Neural crest cell (in vitro differentiated cells): ENCODE measurements at places on chromosomes 16 and 17. TPM values are rescaled to one million over a fixed set of nuclear protein-coding genes. Genes with fewer than 3 reads are reported as not detected.

DNA sequence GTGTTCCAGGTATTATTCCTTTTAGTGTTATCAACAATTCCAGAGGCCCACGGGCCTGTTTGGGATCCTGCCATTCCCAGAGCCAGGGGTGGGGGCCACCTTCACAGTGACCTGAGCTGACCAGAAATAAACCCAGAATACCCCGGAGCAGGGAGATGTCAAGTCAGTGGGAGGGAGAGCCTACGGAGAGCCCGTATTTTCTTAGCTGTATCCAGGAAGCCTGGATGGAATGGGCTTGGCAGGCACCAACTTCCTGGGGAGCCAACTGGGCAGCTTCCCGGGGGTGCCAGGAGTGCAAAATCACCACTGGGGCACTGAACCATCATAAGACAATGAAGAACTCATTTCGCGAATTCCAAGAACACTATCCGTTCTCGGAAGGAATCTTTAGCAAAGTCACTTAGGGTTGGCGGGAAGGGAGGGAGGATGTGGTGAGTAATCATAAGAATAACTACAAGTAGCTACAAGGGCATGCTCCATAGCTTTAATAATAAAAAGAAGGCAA is 13.2 kb upstream of the MRTFB start:
- no peak for DNase-seq

GRCh38 chr17:2263183-2264066 is 40.2 kb downstream of the SMG6 start:
- no peak for DNase-seq

DNA sequence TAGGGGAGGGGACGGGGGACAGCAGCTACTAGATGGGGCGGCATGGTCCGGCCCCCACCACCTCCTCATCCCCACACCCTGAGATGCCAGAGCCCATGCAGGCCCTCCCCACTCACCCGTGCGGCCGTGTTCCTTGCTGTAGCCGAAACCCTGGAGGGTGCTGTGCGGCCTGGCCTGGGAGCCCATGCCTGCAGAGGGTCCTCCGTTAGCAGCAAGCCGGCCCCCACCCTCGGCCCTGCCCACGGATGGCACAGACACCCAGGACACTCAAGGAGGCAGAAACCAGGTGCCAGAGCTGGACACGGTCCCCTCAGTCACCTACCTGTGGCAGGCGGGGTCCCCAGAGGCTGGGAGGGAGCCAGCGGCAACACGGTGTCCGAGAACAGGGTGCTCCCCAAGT is 5.5 kb downstream of the TEPSIN start:
- DNase-seq: no peak

- no peak for DNase-seq
Measured at GRCh38 chr16:10885246-10885645, 8.2 kb downstream of the CIITA start.

DNA sequence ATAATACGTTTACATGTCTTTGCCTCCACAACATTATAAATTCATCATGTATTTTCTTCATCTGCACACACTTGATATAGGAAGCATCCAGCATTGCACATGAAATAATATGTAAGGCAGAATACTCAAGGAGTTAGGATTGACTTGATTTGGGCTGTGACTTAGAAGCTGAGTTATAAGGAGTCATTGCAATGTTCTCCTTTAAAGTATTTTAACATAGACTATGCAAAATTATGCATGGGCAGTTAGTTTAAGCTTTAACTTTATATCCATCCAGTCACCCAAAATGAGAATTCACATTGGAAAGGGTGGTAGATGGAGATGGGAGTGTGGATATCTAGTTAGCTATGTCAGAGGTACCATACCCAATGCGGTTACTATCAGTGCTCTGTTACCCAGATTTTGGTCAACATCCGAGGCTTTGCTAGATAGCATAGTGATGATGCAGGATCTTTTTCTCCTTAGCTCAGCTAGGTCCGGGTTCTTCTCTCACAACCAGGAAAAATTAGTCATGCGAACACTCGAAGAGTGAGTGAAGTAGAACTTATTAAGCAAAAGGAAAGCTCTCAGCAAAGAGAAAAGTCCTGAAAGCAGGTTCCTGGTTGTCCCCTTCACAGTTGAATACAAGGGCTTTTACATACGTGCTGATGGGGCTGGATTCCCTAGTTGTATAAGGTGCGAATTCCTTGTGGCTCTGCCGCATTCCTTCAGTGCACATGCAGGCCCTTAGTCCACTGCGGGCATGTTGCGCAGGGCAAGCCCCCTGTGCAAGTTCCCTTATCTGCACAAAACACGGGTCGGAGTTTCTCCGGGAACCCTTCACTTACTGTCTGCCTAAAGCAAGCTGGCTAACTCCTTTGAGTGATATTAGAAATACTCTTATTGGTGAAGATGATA is 73.1 kb upstream of the FAM20A start:
- no peak for DNase-seq

GRCh38 chr16:77679391-77679790 is 42.9 kb upstream of the NUDT7 start:
- DNase-seq: no peak

- peak; percentile 41 for DNase-seq
Measured at GRCh38 chr17:82320956-82321927, 3.8 kb upstream of the CD7 start.

GRCh38 chr16:66287416-66287815 is 79.1 kb upstream of the CDH5 start:
- DNase-seq: no peak

DNA sequence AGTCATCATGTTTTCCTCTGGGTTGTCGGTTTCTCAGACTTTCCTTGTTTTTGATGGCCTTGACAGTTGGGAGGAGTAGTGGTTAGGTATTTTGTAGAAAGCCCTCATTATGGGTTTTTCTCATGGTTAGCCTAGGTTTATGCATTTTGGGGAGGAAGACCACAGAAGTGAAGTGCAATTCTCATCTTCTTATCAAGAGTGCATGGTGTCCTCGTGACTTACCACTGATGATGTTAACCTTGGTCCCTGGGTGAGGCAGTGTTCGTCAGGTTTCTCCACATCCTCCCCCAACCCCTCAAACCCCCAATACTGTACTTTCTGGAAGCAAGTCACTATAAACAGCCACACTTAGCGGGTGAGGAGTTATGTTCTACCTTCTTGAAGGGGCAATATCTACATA is 42.3 kb downstream of the BPTF start:
- no peak for DNase-seq

DNA sequence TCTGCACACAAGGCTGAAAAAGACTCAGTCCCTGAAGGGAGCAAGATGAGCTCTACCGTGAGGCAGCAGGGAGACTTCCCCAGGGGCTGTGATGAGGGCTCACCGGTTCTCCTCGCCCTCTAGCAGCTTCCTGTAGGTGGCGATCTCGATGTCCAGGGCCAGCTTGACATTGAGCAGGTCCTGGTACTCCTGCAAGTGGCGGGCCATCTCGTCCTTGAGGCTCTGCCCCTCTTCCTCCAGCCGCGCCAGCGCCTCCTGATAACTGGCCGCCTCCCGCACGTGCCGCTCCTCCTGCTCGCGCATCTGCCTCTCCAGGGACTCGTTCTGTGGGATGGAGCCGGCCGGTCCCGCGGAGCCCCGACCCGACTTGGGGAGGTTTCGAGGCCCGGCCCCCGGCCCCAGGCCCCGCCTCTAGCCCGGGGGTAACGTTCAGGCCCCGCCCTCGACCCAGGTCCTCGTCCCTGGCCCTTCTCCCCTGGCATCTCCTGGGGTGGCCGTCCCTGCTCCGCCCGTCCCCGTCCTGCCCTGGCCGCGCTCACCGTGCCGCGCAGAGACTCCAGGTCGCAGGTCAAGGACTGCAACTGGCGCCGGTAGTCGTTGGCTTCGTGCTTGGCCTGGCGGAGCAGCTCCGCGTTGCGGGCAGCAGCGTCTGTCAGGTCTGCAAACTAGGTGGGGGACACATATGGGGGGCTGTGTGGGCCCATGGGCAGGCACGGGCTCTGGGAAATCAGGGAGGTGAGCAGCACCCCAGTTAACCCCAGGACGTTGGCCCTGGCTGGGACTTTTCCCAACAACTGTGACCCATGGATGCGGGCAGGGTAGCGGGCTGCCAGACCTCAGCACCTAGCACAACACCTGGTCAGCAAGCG is 3.9 kb downstream of the GFAP start:
- peak; percentile 65 for DNase-seq

GRCh38 chr16:72569677-72570076 is 397.7 kb upstream of the PMFBP1 start:
- no peak for DNase-seq

DNA sequence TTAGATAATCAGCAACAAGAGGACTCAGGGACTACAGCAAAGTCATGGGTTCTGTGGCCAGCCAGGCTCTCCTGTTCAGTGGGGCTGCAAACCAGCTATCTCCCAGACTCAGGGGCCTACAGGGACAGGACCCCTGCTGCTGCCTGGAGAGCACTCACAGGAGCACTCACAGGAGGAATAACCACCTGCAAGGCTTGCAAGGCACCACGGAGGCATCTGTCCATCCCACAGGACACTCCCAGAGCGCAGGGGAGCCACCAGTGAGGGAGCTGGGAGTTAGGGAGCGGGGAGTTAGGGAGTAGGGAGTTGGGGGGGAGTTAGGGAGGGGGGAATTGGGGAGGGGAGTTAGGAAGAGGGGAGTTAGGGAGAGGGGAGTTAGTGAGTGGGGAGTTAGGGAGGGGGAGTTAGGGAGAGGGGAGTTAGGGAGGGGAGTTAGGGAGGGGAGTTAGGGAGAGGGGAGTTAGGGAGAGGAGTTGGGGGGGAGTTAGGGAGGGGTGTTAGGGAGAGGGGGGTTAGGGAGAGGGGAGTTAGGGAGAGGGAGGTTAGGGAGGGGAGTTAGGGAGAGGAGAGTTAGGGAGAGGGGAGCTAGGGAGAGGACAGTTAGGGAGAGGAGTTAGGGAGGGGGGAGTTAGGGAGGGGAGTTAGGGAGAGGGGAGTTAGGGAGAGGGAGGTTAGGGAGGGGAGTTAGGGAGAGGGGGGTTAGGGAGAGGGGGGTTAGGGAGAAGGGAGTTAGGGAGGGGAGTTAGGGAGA is 5.7 kb downstream of the CANT1 start:
- DNase-seq: no peak

DNA sequence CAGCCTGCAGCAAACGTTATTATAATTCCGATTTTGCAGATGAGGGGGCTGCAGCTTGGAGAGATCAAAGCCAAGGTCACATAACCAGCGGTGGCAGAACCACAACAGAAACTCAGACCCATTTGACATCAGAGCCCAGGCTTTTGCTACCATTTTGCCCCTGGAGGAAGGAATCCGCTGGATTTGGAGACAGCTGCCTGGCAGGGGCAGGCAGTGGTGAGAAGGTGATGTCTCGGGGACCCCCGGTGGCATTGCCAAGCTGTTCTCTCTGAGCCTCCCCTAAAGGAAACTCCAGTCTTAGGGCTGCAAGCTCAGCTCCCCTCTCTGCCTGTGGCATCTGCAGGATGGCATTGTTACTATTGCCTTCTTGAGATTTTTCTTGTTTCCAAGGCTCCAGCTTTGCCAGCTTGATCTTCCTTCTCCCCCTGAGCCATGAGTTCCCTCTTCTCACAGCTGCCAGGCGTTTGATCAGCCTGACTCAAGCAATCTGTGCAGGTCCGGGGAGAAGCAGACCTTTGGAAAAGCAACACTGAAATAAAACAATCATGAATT is 40.8 kb downstream of the AIPL1 start:
- no peak for DNase-seq

DNA sequence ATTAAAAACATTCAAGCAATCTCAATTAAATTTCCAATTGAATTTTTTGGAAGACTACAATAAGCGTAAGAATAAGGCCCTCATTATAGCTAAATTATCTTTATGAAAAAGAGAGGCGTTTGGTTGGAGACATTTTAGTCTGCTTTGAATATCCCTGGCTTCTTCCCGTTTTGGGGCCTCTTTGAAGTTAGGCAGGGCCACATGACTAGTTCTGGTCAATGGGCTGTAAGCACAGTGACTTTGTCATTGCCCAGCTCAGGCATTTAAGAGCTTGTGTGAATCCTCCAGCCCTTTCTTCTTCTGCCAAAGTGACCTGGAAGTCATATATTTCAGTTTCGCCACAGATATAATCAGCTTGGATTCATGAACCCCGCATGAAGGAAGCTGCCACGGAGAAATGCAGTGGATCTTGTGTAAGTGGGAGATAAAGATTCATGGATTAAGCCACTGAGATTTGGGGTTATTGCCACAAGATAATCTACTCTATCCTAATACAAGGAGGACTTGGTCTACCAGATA is 21.7 kb upstream of the UBTF start:
- DNase-seq: no peak

- no peak for DNase-seq
Measured at GRCh38 chr16:77896415-77897128, 108.2 kb downstream of the VAT1L start.

DNA sequence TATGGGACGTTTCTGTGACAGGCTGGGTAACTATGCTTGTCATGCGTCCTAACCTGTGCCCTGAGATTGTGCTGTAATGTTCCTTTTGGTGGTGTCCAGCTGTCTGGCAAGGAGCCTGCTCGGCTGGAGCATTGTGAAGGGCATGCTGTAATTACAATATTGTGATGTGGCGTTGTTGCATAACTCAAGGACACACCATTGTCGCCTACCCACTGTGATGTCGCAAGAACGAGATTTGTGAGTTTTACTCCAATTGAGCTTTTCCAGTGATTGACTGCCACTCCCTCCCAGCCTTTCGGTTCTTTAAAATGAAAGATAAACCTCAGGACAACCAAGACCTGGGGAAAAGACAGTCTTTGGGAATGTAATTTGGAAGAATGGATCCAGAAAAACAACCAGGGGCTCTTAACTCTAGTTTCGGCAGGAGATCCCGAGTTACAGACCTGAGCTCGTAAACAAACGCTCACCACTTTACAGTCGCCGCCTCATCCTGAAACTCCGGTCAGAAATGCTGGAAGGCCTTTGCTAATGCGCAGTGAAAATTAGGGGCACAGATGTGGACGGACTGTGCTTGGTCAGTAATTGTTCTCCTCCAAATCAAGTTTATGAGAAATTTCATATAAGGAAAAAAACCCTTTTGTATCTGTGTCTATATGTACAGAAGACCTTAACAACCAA is 1.3 kb downstream of the ZNF750 start:
- no peak for DNase-seq

DNA sequence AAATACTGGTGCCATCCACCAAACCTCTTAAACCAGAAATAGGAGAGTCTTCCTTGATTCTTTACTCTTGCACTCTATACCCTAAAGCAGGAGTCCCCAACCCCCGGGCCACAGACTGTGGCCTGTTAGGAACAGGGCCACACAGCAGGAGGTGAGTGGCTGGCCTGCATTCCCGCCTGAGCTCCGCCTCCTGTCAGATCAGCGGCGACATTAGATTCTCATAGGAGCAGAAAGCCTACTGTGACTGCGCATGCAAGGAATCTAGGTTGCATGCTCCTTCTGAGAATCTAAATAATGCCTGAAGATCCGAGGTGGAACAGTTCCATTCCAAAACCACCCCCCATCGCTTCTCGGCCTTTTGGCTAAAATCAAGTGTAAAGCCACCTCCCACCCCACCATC is 30.3 kb upstream of the SRCIN1 start:
- no peak for DNase-seq

The PRAC1 gene
- not detected in 2 replicates for total RNA-seq

The CD300C gene
- total RNA-seq: not detected in 2 replicates

The SLC52A1 gene
- not detected in 2 replicates for total RNA-seq

The IRX3 gene
- 28.9 and 33.0 TPM in 2 replicates for total RNA-seq

The USP10 gene
- 149 and 150 TPM in 2 replicates for total RNA-seq

The CIAO2B gene
- total RNA-seq: 73.8 and 77.5 TPM in 2 replicates
